ENCODE measurements at places on chromosomes 2 and 18.

GRCh38 chr2:122610948-122611609 is 855.6 kb downstream of the TSN start:
- no peak for DNase-seq

- DNase-seq = no peak
These were observed 19.3 kb downstream of the GATA6 start for GRCh38 chr18:22188559-22189267.

- DNase-seq = no peak
These were observed 112.5 kb upstream of the SALL3 start for GRCh38 chr18:78867131-78867530.

GRCh38 chr2:167334146-167334742 is 446.0 kb downstream of the XIRP2 start:
- no peak for DNase-seq

GRCh38 chr2:174997110-174997509 is 8.1 kb downstream of the CHN1 start:
- DNase-seq = no peak

DNA sequence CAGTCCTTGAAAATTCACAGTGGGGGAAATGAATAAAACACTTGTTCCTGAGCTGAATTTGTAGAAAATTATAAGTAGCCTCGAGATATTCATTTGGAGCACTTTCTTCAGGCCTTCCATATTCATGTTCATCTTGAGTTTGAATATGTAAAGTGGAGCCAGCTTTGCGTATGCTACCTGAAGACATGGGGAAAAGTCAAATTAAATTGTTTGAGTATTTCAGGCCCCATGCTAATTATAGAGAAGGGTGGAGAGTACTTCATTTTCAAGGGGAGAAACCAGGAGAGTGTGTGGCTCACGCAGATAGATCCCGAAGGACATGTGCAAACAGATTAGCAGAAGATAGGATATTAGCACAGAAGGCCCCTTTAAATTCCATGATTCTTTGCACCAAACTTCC is 7.7 kb downstream of the RPRM start:
- no peak for DNase-seq

- no peak for DNase-seq
These were observed 373.8 kb downstream of the LNPK start for GRCh38 chr2:175628243-175628642.

- DNase-seq = no peak
These were observed 1407.4 kb upstream of the ZEB2 start for GRCh38 chr2:145927131-145927950.

All from GM06990 (cell line).